Effector memory CD4-positive, alpha-beta T cell (primary cell): ENCODE measurements at places on chromosomes 3 and 15.

DNA sequence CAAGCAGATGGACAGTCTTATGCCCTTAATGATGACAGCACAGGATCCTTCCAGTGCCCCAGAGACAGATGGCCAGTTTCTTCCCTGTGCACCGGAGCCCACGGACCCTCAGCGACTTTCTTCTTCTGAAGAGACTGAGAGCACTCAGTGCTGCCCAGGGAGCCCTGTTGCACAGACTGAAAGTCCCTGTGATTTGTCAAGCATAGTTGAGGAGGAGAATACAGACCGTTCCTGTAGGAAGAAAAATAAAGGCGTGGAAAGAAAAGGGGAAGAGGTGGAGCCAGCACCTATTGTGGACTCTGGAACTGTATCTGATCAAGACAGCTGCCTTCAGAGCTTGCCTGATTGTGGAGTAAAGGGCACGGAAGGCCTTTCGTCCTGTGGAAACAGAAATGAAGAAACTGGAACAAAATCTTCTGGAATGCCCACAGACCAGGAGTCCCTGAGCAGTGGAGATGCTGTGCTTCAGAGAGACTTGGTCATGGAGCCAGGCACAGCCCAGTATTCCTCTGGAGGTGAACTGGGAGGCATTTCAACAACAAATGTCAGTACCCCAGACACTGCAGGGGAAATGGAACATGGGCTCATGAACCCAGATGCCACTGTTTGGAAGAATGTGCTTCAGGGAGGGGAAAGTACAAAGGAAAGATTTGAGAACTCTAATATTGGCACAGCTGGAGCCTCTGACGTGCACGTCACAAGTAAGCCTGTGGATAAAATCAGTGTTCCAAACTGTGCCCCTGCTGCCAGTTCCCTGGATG is 198.7 kb downstream of the AKAP13 start:
- no peak for DNase-seq

- no peak for DNase-seq
Observed at GRCh38 chr3:108122276-108122675, 31.4 kb upstream of the CD47 start.

- no peak for DNase-seq
Observed at GRCh38 chr3:13888576-13888975, 8.7 kb upstream of the WNT7A start.

DNA sequence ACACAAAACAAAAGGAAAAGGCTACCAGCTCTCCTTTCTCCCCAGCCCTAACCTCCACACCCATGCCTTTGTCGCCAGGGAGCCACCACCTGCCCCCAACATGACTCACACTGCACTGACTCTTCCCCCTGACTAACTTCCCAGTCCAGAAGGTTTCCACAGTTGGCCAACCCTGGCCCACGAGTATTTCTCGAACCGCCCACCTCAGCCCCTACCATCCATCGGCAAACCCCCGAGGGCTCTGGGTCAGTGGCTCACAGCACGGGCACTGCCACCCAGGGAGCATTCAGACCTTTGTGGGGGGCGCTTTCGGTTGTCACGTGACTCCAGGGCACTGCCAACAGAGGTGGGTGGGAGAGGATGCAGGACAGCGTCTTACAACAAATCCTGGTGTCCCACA is 152.3 kb downstream of the LRRC28 start:
- DNase-seq, result no peak

GRCh38 chr15:77505556-77505955 is 84.9 kb downstream of the HMG20A start:
- no peak for DNase-seq

DNA sequence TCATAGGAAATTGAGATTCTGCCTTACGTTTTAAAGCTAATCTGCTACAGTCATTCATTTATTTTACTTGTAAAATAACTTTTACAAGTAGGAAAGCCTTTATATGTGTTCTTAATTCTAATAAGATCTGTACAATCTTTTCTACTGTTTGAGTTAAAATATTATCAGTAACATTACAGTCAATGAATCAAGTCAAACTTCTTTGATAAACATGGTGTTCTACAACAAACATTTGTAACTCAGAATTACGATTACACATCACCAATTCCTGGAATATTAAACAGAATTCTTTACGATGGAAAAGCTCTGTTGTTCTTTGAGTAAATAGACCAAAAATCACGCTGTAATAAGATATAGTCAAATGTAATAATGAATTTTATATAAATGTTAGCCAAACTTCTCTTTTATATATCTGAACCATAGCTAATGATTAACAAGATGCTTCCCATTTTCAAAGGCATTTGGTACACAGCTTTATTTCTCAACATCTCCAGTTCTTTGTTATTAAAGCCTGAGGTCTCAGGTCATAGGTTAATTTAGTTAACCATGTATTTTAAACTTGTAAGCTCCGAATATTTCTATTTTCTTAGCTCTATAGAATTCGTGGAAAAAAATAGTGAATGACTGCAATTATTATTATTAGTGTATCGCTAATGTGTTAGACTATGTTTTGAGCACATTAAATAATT is 232.4 kb downstream of the NAALADL2 start:
- no peak for DNase-seq

- no peak for DNase-seq
Observed at GRCh38 chr3:12195231-12195630, 36.5 kb upstream of the TIMP4 start.

DNA sequence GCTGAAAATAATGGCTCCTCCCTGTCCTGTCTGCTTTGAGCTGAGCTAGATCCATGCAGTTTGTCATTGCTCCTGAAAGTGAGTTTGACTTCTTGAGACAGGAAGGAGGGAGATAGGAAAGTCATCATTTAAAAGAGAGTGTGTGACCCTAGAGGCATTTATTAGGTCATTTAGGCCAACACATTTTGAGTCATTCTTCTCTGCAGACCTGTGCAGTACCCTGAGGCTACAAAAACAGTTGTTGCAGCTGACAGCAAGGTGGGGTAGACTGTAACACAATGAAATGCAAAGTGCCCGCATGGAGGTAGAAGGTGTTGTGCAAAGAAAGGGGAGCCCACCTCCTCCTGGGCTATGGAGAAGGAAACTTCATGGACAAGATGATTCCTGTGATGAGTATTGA is 102.8 kb upstream of the PFN2 start:
- no peak for DNase-seq

DNA sequence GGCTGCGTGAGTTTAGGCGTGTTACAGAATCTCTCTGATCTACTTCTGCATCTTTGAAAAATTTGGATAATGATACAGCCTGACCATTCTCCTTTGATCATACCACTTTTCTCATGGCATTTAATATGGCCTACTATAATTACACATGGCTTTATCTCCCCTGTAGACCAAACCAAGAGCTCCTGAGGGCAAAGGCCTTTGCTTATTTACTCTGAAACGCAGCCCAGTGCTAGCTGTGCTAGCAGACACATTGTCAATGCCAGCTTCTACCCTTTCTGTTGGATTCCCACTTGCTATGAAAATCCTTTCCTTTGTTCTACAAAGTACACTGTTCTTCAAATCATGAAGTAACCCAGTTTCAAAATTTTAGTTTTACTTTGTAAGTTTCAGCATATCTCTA is 16.5 kb upstream of the VGLL4 start:
- DNase-seq, result no peak

DNA sequence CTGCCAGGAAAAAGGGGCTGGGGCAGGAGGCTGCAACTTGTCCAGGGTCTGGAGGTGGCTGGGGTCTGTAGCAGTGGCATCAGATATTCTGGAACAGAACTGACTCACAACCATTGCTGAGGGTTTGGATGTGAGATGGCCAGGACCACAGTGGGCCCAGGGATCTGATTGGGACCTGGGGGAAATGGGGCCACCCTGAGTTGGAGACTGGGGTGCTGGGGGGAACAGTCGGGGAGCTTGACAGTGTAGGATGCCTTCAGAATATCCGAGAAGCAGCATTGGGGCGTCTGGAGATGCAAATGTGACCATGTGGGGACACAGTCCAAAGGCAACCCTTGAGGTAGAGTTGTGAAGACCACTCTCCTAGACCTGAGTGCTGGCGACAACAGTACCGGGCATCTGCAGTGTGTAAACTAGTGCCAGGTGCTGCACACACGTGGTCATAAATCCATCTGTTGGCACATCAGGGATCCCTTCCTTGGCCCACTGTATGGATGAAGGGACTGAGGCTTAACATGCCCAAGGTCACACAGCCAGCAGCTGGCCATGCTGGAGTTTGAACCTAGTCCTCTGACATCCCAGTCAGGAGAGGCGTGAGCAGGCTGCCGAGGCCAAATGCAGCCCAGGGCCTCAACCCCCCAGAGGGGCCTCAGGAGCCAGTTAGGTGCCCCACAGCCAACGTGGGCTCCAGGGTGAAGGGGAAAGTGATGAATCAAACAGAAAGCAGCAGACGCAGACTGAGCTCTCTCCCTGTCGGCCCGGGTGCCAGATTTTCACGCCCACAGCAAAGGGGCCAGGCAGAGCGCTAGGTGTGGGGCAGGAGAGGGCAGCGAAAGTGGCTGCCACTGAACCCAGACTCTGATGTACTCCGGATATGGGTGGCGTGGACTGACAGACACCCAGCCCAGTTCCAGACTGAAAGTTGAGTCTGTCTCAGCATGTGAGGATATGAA is 18.8 kb downstream of the HEMK1 start:
- DNase-seq, result peak; percentile 48

DNA sequence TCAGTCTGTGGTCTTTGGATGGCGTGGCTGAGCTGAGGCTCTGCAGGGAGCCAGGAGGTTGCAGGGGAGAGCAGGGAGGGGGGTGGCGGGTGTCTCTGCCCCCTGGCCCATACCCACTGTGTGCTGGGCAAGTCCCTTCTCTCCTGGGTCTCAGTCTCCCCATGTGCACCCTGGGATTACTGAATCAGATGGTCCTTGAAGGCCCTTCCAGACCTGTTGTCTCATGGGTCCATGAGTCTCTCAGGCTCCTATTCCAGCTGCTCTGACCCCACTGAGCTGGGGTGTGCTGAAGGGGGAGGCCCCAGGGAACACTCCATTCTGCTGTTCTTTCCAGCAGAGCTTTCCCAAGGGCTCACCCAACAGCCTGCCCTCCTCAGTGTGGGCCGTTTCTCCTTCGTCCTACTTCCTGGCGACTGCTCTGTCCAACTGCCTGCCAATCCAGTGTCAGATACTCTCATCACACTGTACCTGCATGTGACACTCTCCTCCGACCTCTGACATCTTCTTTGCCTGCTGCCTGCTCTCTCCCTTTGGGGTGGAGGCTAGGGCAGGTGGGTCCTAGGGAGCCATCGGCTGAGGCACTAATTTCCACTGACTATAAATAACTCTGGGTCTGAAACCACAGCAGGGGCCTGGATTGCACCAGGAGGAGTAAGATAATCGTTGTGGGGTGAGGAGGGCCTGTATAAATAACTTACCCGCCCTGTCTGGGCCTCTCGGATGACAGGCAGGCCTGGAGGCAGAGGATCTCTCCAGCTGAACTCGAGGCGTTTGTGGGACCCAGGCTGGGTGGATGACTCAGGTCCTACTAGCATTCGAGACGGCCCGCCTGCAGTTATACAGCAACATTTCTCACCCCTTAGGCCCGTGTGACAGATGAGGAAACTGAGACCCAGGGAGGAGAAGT is 67.1 kb downstream of the ATP2B2 start:
- no peak for DNase-seq

DNA sequence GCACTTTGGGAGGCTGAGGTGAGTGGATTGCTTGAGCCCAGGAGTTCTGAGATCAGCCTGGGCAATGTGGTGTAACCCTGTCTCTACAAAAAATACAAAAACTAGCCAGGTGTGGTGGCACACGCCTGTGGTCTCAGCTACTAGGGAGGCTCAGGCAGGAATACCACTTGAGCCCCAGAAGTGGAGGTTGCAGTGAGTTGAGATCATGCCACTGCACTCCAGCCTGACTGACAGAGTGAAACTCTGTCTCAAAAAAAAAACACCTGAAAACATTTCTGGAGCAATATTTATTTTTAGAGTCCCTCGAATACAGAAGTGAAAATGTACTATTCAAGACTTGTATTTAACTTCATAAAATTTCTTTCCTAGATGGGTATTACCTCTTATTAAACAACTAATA is 4.6 kb downstream of the SPCS1 start:
- DNase-seq, result no peak

DNA sequence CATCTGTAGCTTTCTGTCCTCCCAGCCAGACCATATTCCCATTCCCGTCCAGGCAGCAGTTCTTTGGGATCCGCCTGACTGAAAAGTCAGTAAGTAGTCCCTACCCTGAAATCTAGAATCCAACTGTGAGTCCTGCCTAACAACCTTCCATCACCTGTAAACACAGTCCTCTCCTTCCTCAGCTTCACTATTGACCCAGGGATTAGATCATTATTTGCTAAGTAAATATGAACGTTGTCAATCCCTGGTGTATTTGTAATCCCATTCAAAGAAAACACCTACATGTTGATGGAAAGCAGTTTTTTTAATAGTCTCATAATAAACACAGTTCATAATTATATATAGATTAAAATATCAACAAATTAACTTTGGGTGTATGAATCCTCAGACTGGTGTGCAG is 732 bp downstream of the SAXO2 start:
- no peak for DNase-seq

DNA sequence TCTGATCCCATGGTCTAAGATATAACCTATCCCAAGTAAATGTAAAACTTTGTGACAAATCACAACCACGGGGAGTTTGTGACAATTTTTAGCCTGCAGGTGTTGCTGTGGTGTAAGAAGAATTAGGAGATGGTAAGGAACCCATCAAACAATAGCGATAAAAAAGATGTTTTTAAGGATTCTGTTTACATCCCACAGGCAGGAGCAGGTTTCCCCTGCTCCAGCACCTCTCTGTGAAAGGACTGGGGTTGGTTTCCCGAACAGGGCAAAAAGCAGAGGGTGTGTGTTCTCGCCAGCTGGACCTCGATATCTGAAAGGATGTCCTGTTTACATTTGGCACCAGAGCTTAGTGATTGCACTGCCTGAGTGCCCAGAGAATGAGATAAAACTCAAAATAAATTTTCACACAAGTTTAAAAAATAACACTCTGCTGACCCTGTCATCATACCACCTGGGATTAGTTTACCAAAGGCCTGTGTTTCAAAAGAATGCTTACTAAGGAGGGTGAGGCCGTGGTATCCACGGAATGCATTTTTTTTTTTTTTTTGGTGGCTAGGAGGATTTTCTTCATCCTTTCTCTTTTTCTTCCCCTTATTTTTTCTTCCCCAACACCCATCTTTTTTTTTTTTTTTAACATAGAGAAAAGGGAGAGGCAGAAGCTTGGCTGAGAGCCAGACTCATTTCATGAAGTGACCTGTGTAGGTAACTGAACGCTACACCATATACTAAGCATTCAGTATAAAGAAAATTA is 151.8 kb upstream of the DPH6 start:
- no peak for DNase-seq

DNA sequence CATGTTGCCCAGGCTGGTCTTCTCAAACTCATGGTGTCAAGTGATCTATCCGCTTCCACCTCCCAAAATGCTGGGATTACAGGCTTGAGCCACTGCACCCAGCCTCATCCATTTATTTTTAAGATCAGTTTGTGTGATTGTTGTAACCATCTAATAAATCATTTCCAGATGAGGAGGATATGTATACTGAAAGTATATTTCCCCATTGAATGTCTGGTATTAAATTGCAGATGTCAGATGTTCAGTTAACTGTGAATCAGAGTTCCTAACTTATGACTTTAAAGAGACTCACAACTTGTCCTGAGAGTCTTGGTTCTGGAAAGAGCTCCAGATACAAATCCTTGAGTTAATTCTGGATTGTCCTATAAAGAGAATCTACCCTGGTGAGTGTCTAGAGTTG is 62.4 kb downstream of the TRIM71 start:
- no peak for DNase-seq
